ENCODE measurements at places on chromosomes 11 and 22. TPM values are rescaled to one million over a fixed set of nuclear protein-coding genes. Genes with fewer than 3 reads are reported as not detected.

The MAPK8IP2 gene
- 4.0 TPM for total RNA-seq

GRCh38 chr11:20089796-20090653 lies 70.2 kb downstream of the DBX1 start:
- no peak for DNase-seq

The IGF2 gene
- 246 TPM for total RNA-seq

DNA sequence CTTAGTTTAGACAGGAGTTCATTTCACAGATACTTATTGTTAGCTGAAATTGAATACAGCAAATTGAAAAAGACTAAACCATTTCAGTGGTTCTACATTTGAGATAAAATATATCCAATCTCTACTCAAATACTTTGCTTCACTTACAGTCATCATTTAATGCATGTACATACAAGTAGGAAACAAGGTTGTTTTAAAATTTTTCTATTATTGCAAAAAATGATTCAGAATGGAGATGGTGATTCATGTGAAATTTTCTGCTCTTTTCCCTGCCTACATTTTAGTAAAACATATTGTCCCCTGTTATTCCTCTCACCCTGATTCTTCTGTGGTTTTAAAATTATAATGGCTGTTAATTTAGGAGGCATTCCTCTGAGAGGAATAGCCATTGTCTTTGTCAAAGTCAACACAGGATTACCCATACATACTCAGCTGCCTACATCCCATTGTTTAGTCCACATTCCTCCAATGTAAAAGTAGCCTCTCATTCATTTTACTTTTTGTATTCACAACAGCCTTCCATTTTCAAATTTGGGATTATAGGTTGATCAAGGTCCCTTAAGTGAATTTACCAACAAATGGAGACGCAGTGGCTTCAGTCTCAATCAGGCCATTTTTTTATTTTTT lies 60.1 kb downstream of the TRPC6 start:
- no peak for DNase-seq

DNA sequence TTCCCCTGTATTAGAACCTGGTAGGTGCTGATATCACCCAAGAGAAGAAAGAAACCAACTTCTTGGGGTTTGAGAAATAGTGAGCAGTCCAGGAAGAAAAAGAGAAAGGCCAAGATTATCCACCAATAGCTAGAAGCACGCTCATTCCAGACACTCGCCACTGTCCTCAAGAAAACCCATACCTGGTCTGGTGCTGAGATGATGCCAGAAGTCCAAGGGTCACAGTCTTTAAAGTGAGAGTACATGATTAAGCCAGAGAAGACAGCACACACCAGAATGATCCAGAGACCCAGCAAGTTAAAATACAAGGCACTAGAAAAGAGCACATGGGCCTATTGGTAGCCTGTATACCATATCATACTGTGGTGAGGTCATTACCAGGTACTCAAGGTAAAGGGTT lies 23.6 kb downstream of the SLC5A12 start:
- DNase-seq, result no peak

GRCh38 chr11:7600205-7600775 lies 73.0 kb downstream of the CYB5R2 start:
- DNase-seq, result peak; percentile 28
